ENCODE measurements at places on chromosomes 3 and 15.

DNA sequence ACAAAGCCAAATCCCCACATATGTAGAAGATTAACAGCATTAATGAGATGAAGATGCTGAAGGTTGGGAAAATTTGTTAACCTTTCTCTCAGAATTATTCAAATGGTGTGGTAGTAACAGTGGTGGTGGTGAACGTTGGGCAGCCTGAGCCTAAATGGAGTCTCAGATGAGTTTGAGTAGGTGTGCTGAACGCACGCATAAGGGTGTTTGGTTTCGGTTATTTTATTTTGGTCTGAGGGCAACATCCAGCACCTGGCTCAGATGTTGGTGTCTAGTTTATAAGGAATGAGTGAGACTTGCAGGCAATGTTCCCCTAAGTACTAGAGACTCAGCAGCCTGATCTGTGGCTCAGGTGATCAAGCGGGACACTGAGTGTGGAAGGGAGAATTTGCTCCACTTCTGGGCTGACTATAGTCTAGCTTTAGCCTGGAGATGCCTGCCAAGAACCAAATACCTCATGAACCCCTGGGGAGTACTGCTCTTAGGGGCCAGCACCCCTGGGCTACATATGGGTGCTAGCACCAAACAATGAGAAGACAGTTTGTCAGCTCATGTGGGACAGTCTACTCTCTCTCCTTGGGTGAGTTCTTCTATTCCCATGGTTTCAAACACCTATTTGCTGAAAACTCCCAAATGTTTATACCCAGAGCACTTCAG lies 39.5 kb upstream of the ATP2C1 start:
- DNase-seq: no peak

GRCh38 chr3:114464548-114464947 lies 170.7 kb downstream of the TIGIT start:
- DNase-seq: no peak

DNA sequence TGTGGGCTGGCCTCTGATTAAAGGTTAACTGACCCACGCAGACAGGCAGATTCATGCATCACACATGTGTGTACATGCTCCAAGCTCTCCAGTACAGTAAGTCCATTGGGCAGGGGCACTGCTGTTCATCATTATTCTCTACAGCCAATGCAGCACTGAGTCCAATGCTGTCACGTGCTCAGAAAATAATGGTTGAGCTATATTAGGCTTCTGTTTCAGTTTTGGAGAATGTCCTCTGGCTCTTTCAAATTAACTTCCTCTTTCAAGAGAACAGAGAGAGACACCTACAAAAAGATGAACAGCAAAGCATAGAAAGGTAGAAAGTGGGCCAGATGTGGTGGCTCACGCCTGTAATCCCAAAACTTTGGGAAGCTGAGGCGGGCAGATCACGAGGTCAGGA lies 202.6 kb downstream of the MEX3B start:
- no peak for DNase-seq

DNA sequence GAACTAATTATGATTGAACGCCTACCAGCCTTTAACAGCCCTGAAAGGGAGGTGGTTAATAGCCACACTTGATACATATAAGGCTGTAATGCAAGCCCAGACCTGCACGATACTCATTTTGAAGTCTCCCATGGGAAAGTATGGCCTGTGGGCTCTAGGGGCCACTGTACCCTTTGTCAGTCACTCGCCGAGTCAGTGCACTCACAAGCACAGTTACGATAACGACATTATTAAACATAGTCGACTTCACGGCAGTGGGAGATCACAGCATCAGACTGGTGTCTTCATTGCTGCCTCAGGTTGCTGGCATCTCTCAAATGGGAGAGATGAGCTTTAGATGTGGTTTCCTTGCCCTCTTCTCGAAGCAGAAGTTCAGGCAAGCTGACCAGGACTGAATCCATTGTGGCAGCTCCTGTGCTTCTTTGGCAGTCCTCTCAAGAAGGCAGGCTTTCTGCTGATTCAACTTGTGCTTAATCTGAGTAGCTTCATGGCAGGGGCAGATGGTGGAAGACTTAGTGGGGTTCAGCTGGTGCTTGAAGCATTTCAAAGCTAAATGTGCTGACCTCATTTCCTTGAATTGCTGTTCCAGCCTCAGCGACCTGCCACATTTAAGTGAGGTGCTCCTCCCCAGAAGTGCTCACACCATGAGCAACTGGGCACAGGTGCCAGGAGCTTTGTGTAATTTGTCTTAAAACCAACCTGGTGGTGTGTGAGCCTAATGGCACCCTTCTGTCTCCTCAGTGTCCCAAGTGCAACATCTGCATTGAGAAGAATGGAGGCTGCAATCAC lies 15.8 kb upstream of the P4HTM start:
- no peak for DNase-seq

DNA sequence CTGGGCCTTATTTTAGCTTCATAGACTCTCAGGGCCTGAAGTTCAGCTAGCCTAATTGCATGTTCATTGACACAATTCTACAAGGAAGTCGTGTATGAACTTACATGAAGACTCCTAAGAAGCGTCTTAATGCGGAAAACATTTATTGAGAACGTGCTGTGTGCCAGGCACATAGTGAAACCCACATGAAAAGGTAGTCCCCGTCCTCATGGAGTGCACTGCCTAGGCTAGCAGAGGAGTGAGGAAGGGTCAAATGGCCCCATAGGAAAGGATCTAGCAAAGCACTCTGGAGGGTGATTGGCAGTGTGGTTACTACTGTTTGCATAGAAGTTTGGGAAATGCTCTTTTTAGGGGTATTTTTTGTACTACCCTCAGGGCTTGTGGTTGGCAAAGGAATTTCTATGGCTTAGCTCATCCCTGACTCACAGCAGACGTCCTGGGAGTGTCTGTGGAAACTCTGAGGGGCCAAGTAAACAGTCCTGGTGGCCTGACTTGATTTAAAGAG lies 854 bp upstream of the NPTN start:
- DNase-seq: no peak

DNA sequence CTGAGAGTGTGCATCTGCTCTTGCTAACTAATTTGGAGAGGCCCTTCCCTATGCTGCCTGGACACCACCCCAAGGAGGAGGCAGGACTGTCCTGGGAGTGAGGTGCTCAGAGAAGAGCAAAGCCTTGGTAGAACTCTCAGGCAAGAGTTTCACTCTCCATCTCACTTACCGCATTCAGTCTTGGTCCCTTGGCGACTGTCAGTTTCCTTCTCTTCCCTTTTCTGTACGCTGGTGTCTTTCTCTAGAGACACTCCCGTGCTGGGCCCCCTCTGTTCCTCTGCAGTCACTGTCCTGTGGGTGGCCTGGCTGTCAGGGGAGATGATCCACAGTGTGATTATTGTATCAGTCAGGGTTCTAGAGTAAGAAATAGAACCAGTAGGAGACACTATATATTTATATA lies 44.0 kb downstream of the IDH2 start:
- DNase-seq: no peak

- DNase-seq: no peak
These were observed 26.3 kb downstream of the ARRDC4 start for GRCh38 chr15:97986781-97987180.

- no peak for DNase-seq
These were observed 5.1 kb downstream of the LSAMP start for GRCh38 chr3:116440196-116440595.

- no peak for DNase-seq
These were observed 206.4 kb downstream of the STAG1 start for GRCh38 chr3:136545664-136546268.

DNA sequence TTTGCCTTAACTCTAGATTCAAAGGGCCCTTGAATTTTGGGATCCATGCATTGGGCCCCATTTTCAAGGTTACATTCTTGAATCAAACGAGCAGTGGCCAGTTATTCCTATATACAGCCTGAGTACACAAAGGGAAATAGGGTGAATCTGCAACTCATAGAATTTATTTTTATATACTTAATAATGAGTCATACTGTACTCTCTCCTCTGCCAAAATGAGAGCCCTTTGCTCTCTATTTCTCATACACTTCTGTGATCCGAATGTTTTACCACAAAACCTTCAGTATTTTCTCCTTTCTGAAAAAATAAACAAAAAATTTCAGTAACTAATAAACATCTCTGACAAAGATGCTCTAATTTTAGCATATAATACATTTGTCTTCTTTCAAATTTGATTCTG lies 116.7 kb downstream of the SERPINI1 start:
- DNase-seq: no peak
